ENCODE measurements at places on chromosomes 7 and 10.

- DNase-seq: no peak
These were observed 5.0 kb downstream of the NEBL start for GRCh38 chr10:20892011-20892585.

DNA sequence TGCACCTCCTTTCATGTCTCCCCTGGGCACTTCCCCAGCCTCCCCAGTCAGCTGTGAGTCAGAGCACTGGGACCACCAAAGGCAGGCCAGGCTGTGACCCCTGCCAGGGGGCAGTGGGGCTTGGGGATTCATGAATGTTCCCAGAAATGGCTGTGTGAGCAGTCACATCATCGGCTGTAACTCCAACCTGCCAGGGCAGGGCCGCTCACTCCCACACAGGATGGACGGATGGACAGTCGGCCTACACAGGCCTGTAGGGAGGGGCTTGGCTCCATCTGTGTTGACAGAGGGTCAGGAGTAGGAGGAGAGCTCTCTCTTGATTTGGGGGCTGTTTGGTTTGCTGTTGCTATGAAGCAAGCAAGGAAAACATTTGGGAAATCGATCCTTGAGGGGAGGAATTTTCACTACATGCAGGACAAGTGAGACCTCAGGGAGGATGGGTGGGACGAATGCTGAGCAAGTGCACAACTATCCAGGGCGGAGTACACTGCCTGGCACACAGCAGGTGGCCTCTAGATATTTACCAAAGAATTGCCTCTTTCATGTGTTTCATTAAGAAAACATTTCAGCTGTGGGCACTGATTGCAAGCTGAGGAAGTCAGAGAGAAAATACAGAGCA, 2.9 kb upstream of the IGFBP1 start:
- peak; percentile 80 for DNase-seq

DNA sequence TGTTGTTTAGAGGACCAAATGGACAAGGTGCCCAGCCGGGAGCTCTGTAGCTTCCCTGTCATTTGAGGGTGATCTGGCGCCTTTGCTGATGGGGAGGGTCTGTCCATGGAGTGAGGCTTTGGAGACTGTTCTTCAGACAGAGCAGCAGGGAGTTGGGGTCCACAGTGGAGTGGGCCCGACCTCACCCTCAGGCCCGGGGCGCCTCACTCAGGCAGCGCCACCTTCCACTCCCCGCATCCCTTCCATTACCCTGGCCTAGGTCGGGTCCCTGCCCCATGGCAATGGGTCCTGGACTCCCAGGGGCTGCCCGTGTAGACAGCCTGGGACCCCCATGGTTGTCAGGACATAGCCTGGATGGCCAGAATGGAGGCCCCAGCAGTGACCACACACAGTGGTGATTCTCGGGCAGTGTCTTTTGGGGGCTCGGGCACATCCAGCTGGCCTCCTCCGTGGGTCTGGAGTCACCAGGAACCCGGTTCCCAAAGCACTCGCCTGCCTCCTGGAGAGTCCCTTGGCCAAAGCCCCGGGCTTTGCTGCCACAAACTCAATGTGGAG, 38.5 kb downstream of the TCERG1L start:
- no peak for DNase-seq

DNA sequence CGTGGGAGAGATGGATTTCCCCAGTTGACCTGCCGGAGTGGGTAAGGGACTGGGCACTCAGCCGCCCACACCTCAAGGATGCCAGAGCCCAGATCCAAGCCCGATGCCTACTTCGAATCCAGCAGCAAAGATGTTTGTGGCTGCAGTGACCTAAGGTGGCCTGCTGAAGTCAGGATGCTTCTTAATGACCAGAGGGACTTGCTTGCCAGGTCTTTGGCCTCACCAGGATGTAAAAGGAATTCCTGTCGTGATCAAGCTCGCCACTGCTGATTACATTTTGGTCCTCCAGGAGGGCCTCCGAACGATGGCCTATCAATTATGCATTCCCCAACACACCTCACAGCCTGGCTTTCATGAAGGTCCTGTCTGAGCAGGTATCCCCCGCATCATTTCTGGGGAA, 349.5 kb upstream of the ZMIZ1 start:
- DNase-seq: no peak

DNA sequence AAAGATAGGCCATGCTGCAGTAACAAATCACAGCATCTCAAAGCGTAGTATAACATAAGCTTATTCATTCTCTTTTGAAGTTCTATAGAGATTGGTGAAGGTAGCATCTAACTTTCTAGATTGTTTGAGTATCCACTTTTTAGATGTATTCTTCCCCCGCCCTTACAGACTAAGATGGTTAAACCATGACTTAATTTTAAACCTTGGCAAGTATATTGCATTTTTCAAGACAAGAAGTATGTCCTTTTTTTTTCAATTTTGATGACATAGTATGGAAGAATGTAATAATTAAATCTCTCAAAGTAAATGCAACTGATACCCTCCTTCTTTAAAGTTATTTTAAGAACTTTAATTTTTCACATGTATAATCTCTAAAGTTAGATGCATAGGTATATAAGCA, 190.0 kb downstream of the KCND2 start:
- peak; percentile 50 for DNase-seq

- DNase-seq: peak; percentile 62
These were observed 43.5 kb downstream of the TMEM270 start for GRCh38 chr7:73904219-73905137.
